IgD-negative memory B cell (primary cell): ENCODE measurements at places on chromosomes 6 and 20. TPM values are rescaled to one million over a fixed set of nuclear protein-coding genes. Genes with fewer than 3 reads are reported as not detected.

LY6G5C gene
- polyA plus RNA-seq, result 3.2 TPM

NELFE gene
- polyA plus RNA-seq, result 51.3 TPM

IFT52 gene
- 31.3 TPM for polyA plus RNA-seq

HLA-DPB1 gene
- 2,247 TPM for polyA plus RNA-seq

BPIFB4 gene
- not detected for polyA plus RNA-seq

TTK gene
- polyA plus RNA-seq, result 0.50 TPM

CDYL gene
- 5.3 TPM for polyA plus RNA-seq

GHRH gene
- not detected for polyA plus RNA-seq

PTK7 gene
- polyA plus RNA-seq, result not detected

APMAP gene
- polyA plus RNA-seq, result 42.0 TPM

GTSF1L gene
- 1.2 TPM for polyA plus RNA-seq

XRN2 gene
- 48.4 TPM for polyA plus RNA-seq
